Stimulated activated CD8-positive, alpha-beta memory T cell treated with anti-CD3 and anti-CD28 coated beads, Interleukin-2, amount 100 ng/mL, for 48 hours (primary cell): ENCODE measurements at places on chromosomes 3 and 15.

- DNase-seq: no peak
Measured at GRCh38 chr3:115040673-115041286, 106.3 kb downstream of the ZBTB20 start.

GRCh38 chr3:66472313-66473134, 28.3 kb downstream of the LRIG1 start:
- DNase-seq: no peak

- no peak for DNase-seq
Measured at GRCh38 chr3:105448338-105448982, 81.8 kb downstream of the ALCAM start.

DNA sequence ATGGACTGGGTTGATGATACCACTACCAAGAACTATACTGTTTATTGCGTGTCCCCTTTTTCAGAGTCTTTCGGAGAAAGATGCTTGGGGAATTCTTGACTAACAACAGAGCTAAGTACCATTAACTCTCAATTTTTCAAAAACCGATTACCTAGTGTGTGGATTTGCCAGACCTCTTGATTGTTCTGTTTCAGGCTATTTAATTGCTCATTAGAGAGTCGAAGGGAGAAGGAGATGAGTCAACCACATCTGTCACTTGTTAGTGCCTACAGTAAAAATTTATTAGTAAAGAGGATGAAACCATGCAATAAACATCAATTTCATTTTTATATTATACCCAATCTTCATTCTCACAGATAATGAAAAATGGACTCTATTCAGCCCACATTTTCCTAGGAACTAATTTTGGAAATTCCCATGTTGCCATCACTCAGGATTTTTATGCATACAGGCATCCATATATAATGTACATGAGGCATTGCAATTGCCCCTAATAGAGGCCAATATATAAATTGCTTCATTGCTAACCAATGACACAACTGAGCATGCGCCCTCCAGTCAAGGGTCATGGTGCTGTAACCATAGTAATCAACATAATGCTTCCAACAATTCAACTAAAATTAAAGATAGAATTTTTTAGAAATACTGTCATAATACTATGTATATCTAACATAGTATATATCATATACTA, 541.7 kb downstream of the TBL1XR1 start:
- no peak for DNase-seq

DNA sequence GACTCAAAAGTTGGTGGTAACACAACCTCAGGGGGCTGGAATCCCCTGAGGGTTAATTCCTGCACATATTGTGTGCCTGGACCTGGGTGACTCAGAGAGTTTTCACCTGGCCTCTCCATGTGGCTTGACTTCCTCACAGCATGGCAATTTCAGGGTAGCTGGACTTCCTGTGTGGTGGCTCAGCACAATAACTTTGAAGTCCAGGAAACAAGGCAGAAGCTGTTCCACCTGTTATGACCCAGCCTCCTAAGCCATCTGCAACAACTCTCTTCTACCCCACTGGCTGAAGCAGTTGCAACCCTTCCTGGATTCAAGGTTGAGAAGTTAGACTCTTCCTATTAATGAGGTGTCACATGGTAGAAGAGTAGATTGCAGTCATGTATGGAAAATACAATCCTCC, 58.4 kb downstream of the EDEM1 start:
- no peak for DNase-seq

DNA sequence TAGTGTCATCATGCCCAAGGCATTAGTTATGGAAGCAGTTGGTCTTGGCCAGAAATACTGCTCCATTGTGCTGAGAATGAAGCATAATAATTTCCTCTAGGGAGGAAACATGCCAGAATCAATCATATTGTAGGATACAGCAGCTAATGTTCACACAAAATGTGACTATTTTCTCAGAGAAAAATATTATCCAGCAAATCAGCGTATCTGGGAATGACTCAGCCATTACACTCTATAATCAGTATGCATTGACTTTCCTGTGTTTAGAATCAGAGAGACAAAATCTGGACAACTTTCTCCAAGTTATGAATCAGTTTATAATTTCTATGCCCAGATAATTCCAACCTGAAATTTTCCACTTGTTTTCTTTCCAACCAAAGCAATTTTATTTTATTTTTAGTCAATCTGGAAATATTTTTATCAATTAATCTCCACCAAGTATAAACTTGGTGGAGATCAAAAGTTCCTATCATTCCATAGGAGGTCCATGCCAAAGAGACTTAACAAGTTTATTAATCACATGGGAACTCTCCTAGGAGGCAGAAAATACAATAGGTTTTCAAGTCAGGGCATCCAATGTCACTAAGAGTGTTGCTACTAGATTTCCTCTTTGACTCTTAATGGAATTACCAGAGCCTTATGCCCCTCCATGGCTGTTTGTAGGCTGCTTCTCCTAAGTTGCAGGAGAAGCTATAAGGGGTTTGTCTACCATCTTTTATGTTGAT, 36.4 kb downstream of the SUCNR1 start:
- DNase-seq: no peak

DNA sequence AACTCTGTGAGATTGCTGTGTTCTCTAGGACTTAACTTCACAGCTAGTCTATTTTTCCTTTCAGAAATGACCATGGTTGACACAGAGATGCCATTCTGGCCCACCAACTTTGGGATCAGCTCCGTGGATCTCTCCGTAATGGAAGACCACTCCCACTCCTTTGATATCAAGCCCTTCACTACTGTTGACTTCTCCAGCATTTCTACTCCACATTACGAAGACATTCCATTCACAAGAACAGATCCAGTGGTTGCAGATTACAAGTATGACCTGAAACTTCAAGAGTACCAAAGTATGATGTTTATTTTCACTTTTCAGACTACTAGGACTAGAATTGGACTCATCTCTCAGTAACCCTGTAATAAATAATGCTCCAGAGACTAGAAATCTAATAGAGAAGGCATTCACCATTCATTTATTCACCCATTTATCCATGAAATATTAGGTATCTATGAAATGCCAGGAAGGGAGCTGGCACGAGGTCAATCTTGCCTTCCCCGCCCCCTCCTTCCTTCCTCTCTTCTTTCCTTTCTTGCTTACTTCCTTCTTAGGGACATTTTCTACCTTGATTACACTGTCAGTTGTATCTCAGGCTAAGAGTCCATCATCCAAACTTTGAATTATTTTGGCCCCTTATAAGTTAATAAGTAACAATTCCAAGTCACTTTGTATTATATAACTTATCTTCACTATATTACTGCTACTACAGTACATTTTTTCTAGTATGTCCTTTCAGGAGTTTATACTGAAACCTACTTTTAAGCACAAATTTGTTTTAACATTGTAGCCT, 91.0 kb downstream of the PPARG start:
- DNase-seq: no peak

DNA sequence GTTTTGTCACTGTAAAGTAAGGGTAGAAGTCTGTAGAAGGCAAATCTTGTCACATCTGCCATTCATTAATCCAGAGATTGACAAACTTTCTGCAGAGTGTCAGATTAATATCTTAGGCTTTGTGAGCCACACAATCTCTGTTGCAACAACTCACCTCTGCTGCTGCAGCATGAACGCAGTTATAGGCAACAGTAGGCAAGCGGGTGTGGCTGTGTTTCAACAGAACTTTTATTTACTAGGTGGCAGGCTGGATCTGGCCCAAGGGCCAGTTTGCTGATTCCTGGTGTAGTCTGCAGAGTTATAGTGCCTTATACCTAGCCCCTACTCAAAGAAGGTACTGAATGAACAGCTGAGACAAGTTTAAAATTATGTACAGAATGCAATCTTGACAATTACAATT, 396.7 kb downstream of the FOXP1 start:
- no peak for DNase-seq

GRCh38 chr15:85891470-85891869, 96.7 kb upstream of the KLHL25 start:
- no peak for DNase-seq
